NB4 (cell line): ENCODE measurements at places on chromosomes 3 and 15.

DNA sequence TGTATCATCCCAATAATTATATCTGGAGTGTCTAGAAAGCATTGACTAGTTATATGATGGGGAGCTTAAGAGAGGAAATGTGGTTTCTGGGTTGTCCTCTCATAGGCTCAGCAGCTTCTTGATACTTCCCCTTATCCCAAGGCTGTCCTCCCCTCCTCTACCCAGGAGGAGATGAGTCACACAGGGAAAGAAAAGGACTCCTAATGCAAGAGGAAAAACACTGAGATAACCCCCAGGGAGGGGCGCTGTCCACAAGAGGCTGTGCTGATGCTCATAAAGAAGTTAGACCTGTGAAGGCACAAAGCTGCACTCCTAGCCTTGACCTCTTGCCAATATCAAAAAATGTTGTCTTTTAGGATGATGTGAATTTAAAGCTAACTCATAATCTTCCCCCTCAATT lies 28.8 kb upstream of the GYG1 start:
- DNase-seq = peak; percentile 83

GRCh38 chr15:79474252-79474651 lies 42.1 kb downstream of the MINAR1 start:
- no peak for DNase-seq

DNA sequence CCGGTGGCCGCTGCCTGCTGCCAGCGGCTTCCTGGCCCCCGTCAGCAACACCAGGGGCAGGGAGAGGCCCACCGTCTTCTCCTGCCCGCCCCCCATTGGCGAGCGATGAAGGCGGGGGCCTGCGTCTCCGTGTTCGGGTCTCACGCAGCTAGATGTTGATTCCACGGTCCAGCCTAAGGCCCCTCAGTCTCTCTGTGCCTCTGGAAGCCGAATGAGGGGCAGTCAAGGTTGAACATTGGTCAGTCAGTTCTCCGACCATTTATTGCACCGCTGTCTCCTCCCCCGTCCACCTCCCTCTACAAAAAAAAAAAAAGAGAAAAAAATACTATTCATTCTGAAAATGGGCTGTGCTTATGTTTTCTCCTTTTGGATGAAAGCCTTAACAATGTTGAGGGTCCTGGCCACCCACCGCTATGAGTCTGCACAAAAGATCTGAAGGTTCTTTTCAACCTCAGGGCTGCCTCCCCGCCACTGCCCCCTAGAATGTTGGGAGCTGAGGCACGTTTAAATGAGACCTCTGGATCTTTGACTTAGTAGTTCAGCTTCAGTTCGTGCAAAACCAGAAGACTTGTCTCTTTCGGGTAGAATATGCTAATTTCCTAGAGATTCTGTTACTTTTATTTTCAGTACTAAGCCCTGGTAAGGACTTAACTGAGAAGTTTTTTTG lies 736 bp downstream of the IREB2 start:
- peak; percentile 64 for DNase-seq

DNA sequence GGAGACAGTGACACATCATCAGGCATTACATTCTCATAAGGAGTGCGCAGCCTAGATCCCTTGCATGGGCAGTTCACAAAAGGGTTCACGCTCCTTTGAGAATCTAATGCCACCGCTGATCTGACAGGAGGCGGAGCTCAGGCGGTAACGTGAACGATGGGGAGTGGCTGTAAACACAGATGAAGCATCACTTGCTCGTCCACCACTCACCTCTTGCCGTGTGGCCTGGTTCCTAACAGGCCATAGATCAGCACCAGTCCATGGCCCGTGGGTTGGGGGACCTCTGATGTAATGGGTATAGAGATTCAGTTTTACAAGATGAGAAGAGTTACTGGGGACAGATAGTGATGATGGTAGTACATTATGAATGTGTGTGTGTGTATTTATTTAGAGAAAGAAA lies 63.0 kb downstream of the FRMD5 start:
- no peak for DNase-seq

DNA sequence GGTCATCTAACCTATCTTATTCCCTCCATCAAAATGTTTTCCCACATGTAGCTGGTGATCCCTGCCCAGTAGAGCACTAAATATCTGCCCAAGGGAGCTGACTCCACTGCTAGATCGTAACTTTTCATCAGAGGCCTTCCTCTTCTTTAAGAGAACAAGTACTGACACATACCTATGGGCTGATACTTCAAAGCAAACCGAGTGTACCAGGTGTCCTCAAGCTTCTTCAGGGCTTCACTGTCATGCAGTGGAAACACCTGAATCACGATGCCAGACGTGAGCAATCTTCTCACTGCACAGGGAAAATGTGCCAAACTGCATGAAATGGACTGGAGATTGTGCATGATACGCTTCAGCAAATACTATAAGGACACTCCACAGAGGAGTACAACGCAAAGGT lies 41.6 kb downstream of the ANO10 start:
- DNase-seq = no peak

- DNase-seq = no peak
Measured at GRCh38 chr3:185051801-185052200, 101.1 kb downstream of the C3orf70 start.

DNA sequence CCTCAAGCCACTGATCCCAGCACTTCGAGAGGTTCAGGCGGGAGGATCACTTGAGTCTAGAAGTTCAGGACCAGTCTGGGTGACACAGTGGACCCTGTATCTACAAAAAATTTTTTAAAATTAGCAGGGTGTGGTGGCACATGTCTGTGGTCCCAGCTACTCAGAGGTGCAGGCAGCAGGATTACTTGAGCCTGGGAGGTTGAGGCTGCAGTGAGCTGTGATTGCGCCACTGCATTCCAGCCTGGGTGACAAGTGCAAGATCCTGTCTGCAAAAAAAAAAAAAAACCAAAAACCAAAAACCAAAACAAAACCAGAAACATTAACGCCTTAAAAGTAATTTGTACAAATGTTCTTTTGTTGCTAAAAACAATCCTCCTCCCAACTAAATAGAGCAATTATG lies 27.9 kb upstream of the SLC12A8 start:
- peak; percentile 44 for DNase-seq

- no peak for DNase-seq
Measured at GRCh38 chr3:64832098-64832497, 144.3 kb upstream of the ADAMTS9 start.
